ENCODE measurements at places on chromosomes 12 and 14. TPM values are rescaled to one million over a fixed set of nuclear protein-coding genes. Genes with fewer than 3 reads are reported as not detected.

Gene AICDA
- not detected for total RNA-seq

Gene LYZ
- total RNA-seq: 0.37 TPM

Gene SMCO3
- not detected for total RNA-seq

Gene UBE3B
- 37.6 TPM for total RNA-seq

Gene TBC1D30
- 0.94 TPM for total RNA-seq

Gene SYT10
- not detected for total RNA-seq

Gene RAPGEF3
- total RNA-seq: 1.4 TPM

Gene KTN1
- total RNA-seq: 144 TPM

Gene SIX6
- total RNA-seq: not detected

DNA sequence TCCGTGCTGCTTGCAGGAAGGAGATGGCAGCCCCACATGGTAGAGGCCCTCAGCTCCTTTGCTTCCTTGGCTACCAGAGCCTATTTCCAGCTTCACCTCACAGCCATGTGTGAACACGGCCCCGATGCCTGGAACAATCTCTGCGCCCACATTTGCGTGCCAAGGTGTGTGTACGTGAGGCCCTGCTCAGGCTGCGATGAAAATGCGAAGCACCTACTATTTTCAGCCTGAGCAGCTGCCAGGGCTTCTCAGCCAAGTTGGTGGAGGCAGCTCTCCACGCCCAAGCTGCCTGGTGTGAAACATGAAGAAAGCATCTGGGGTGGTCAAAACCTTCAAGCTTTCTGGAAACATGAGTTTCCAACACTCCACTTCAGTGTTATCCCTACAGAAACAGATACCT is 177.8 kb upstream of the EGLN3 start:
- H3K36me3 ChIP-seq: no peaks in the 10 kb centered on the region
- H3K27ac ChIP-seq: no peak overlapping the region
- no peaks in the 10 kb centered on the region for H3K4me1 ChIP-seq
- H3K4me3 ChIP-seq: no peak overlapping the region
- H3K27me3 ChIP-seq: no peaks in the 10 kb centered on the region

DNA sequence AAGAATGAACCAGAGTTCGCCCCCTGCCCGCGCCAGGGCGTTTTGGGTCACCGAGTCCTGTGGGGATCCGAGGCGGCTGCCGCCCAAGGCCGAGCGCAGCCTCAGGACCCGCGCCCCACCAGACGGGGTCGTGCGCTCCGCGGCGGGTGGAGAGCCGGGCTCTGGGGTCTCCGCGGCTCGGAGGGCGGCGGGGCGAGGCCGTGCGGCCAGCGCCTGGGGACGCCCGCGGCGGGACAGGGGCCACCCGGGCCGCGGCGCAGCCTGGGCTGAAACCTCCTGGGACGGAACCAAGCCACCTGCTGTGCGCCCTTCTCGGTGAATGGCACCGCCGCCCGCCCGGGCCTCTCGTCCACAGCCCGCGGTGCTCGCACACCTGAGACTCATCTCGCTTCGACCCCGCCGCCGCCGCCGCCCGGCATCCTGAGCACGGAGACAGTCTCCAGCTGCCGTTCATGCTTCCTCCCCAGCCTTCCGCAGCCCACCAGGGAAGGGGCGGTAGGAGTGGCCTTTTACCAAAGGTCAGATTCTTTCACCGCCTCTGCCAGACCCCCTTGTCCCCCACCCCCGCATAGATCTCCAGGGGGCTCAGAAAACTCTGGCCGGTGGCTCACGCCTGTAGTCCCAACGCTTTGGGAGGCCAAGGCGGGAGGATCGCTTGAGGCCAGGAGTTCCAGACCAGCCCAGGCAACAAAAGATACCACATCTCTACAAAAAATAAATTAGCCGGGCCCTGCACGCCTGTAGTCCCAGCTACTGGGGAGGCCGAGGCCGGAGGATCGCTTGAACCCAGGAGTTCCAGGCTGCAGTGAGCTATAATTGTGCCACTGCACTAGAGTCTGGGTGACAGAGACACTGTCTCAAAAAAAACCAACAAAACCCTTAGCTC is 901 bp downstream of the B3GNT4 start:
- peak; percentile 28 for DNase-seq
- no peaks in the 10 kb centered on the region for H3K36me3 ChIP-seq
- H3K27ac ChIP-seq: no peak overlapping the region
- peaks cover 36% of the 10 kb centered on the region for H3K27me3 ChIP-seq
- H3K4me1 ChIP-seq: peaks cover 9% of the 10 kb centered on the region

DNA sequence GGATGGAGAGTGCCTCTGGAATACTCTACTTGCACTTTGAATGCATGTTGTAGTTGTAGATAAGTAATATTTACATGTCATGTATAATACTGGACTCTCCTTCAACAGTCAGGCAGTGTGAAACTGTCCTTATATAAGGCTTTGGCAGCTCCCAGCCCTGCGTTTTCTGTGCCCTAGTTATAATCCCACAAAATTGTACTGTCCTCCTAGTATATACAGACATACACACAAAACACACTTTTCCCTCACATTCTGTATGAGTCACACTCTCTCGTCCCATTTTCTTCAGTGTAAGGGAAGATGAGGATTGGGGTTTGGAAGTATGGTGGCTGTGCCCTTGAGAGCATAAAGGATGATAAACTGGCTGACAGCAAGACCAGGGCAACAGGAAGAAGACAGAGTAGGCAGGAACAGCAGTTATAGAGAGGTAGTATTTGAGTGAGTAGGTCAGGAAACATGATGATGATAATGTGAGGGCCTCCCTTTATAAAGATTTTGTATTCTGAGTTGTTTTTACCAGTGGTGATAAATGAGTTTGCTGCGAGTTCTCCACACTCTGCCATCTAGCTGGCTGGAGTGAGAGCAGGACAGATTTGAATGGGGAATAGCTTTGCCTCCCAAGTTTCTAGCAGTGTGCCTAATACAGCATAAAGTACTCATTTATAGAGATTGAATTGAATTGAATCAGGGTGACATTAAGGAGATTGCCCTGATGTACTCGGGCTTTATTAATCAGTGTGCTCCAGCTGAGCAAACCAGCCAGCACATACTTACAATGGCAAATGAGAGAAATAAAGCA is 5.0 kb downstream of the CREBL2 start:
- peak overlapping the region; percentile 68 for H3K27ac ChIP-seq
- H3K36me3 ChIP-seq: peaks cover 16% of the 10 kb centered on the region
- H3K27me3 ChIP-seq: no peaks in the 10 kb centered on the region
- DNase-seq: no peak
- H3K4me1 ChIP-seq: peaks cover 77% of the 10 kb centered on the region
- H3K4me3 ChIP-seq: peak overlapping the region; percentile 20

DNA sequence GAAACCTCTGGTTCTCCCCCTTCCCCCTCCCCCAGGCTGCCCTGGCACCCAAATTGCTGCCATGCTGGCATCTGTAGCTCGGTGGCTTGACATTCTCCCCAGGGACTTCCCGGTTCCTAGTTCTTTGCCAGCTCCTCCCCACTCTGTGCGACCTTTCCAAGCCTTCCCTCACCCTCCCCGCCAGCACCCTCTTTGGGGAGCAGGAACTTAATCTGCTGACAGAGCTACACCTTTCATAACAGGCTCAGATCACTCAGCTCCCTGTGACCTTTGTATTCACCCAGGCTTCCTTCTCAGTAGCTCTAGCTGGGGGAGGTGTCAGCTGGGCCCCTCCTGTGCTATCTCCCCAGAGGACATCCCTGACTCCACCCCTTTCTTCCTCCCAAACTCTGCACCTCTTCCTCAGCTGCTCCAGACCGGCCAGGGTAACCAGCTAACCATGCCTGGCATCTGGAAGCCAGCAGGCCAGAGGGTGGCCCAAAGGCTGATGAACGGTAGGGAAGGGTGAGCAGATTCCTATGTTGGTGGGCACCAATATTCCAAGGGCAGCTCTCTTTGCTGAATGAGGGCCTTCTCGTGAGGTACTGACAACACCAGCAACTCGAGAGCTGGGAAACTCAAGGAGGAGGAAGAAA is 1.8 kb upstream of the COX14 start:
- DNase-seq: no peak
- H3K4me3 ChIP-seq: peak overlapping the region; percentile 64
- peaks cover 7% of the 10 kb centered on the region for H3K27me3 ChIP-seq
- H3K4me1 ChIP-seq: peaks cover 29% of the 10 kb centered on the region

- no peaks in the 10 kb centered on the region for H3K27me3 ChIP-seq
- DNase-seq: no peak
- H3K36me3 ChIP-seq: peaks cover 32% of the 10 kb centered on the region
Observed at GRCh38 chr14:91232603-91233002, 11.9 kb downstream of the GPR68 start.

- no peak for DNase-seq
- H3K4me1 ChIP-seq: no peaks in the 10 kb centered on the region
- no peaks in the 10 kb centered on the region for H3K27me3 ChIP-seq
- peaks cover 1% of the 10 kb centered on the region for H3K36me3 ChIP-seq
Observed at GRCh38 chr12:32312049-32312670, 87.2 kb upstream of the FGD4 start.

DNA sequence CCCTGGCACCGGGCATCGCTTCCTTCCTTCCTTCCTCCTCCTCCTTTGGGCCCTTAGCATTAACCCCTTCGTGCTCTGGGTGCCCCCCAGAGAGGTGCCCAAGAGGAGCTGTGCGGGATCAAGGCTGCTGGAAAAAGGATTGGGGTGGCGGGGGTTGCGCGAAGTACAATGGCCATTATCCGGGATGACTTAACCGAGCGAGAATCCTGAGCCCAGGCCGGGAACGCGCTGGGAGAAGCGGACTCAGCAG is 2.8 kb downstream of the DHH start:
- no peak overlapping the region for H3K27ac ChIP-seq
- peaks cover 73% of the 10 kb centered on the region for H3K27me3 ChIP-seq
- peak overlapping the region; percentile 77 for H3K4me3 ChIP-seq
- no peak for DNase-seq
- H3K36me3 ChIP-seq: no peaks in the 10 kb centered on the region
- H3K4me1 ChIP-seq: peaks cover 64% of the 10 kb centered on the region

DNA sequence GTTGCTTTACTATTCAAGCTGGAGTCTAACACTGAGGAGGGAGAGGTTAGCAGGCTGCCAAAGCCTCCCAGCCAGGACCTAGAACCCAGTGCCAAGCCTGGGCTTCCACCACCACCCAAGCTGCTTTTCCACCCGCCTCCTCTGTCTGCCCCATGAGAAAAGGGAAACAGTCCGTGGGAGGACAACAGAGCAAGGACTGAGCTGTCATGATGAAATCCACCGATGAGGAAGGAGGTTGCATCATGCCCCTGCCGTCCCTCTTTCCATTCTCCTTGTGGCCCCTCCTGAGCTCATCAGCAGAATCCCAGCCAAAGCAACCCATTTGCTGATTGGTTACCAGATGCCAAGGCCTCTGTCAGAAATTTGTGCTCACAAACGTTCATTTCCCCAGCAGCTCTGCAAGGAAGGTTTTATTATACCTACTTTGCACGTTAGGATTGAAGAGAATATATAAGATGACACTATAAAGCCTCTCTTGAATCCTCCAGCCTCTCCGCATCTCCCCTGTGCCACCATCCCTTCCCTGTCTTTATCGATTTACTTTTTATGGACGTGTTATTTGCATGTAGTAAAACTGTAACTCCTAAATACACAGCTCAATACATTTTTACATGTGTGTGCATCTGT is 6.3 kb upstream of the SERPINA1 start:
- no peaks in the 10 kb centered on the region for H3K36me3 ChIP-seq
- DNase-seq: peak; percentile 51
- H3K27ac ChIP-seq: peak overlapping the region; percentile 93
- peak overlapping the region; percentile 75 for H3K4me3 ChIP-seq
- peaks cover 37% of the 10 kb centered on the region for H3K27me3 ChIP-seq

- H3K36me3 ChIP-seq: no peaks in the 10 kb centered on the region
- H3K27me3 ChIP-seq: peaks cover 11% of the 10 kb centered on the region
- no peak overlapping the region for H3K27ac ChIP-seq
- DNase-seq: no peak
- no peak overlapping the region for H3K4me3 ChIP-seq
Observed at GRCh38 chr12:57868851-57869268, 22.3 kb upstream of the CTDSP2 start.

GRCh38 chr12:117293510-117293909 is 67.9 kb downstream of the NOS1 start:
- no peak overlapping the region for H3K27ac ChIP-seq
- H3K4me3 ChIP-seq: no peak overlapping the region
- H3K4me1 ChIP-seq: no peaks in the 10 kb centered on the region
- H3K27me3 ChIP-seq: peaks cover 13% of the 10 kb centered on the region

DNA sequence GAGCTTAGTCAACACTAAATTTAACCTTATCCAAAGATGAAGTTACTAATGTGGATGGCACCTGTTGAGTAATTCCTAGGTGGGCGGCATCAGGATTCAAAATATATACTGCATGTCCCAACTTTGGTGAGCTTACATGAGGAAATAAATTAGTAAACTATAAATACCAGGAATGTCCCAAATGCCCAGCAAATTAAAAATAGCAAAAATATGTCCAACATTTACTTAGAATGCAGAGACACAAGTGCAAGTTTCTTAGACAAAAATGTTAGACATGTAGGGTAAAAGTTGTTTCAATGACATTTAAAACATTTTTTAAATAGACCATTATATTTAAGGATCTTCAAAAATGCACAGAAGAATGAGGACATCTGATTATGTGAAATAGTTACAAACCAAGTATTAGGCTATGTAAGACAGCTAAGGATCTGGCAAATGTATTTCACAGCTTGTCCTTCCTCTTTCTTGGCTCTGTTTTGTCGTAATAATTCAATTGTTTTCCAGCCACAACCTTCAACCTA is 115.9 kb downstream of the NAV3 start:
- H3K4me3 ChIP-seq: no peak overlapping the region
- no peaks in the 10 kb centered on the region for H3K4me1 ChIP-seq
- no peaks in the 10 kb centered on the region for H3K27me3 ChIP-seq
- no peak overlapping the region for H3K27ac ChIP-seq
- H3K36me3 ChIP-seq: no peaks in the 10 kb centered on the region

- no peak for DNase-seq
- no peaks in the 10 kb centered on the region for H3K36me3 ChIP-seq
- H3K4me3 ChIP-seq: no peak overlapping the region
- H3K4me1 ChIP-seq: no peaks in the 10 kb centered on the region
Observed at GRCh38 chr14:92397953-92398564, 75.1 kb downstream of the SLC24A4 start.

GRCh38 chr12:2820432-2820831 is 8.0 kb downstream of the ITFG2 start:
- H3K4me3 ChIP-seq: no peak overlapping the region
- no peak overlapping the region for H3K27ac ChIP-seq
- H3K27me3 ChIP-seq: no peaks in the 10 kb centered on the region
- DNase-seq: no peak

DNA sequence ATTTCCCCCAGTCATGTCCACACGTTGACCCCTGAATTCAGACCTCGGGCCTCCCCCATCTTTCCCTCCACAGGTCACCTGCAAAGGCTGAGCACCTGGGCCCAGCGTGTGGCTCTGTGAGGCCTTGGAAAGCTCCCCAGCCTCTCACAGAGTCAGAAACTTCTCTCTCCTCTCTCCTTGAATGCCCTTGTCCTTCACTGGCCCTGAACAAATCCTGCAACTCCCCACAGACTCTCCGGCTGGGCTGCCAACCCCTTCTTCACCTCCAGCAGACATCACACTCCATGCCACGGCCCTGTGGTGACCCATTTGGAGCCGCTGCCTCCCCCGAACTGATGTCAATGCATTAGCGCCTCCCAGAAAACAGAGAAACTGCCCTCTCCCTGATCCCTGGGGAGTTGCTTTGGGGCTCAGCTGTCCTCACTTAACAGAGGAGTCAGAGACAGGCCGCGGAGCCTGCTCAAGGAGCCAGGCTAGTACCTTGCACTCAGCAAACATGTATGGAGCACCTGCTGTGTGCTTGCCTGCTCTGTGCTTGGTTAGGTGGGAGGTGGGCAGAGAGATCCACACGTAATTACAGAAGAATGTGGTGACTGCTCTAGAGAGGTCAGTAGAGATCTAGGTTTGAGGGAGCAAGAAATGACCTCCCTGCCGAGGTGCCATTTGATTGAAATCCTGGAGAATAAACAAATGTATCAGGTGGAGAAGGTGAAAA is 99.2 kb upstream of the PWP1 start:
- no peak for DNase-seq
- H3K36me3 ChIP-seq: peaks cover 8% of the 10 kb centered on the region
- no peaks in the 10 kb centered on the region for H3K27me3 ChIP-seq
- H3K4me3 ChIP-seq: no peak overlapping the region
